ENCODE measurements at places on chromosomes 7 and 10. TPM values are rescaled to one million over a fixed set of nuclear protein-coding genes. Genes with fewer than 3 reads are reported as not detected.

ZNRF2 gene
- polyA plus RNA-seq, result 11.2 TPM

MMP21 gene
- 0.73 TPM for polyA plus RNA-seq

EN2 gene
- not detected for polyA plus RNA-seq

RNF32 gene
- 4.0 TPM for polyA plus RNA-seq

CDC14C gene
- not detected for polyA plus RNA-seq

CABCOCO1 gene
- polyA plus RNA-seq, result 2.9 TPM

GRCh38 chr7:85659364-85659763 is 472.5 kb upstream of the SEMA3D start:
- DNase-seq, result no peak

GRCh38 chr10:44908066-44908749 is 2.9 kb upstream of the TMEM72 start:
- no peak for DNase-seq

DNA sequence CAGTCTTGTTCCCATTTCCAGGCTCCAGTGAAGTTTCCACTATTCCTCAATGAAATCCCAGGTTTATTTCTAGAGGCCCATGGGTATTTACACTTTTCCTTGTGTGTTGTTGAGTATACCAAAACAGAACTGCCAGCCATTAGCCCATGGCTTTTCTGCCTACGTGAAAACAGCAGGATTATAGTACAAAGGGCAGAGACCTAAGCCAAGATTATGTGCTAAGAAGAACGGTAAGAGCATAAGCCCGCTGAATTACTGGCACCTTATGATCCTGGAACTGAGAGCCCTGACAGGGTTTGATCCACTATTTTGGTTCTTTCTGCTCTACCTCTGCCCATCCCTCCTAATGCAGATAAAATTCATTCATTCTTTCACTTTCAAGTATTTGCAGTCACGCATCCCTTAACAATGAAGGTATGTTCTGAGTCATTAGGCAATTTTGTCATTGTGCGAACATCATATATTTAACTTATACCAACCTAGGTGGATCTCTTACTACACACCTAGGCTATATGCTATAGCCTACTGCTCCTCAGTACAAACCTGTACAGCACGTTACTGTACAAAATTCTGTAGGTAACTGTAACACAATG is 16.0 kb downstream of the SEMA3C start:
- no peak for DNase-seq

GRCh38 chr10:75880031-75880775 is 448.8 kb downstream of the LRMDA start:
- DNase-seq, result no peak

Data from right lung (tissue), 10 donors.